A549 treated with AZD2906 at 1 μM for 4 hours (cell line): ENCODE measurements at places on chromosomes 4 and X. TPM values are rescaled to one million over a fixed set of nuclear protein-coding genes. Genes with fewer than 3 reads are reported as not detected.

SPP1 gene
- 138 to 201 TPM (median 160 TPM) in 5 replicates for total RNA-seq

CFP gene
- total RNA-seq = 0.24 to 0.71 TPM (median 0.53 TPM) in 5 replicates

CXorf49 gene
- total RNA-seq = not detected in 5 replicates

HTATSF1 gene
- total RNA-seq = 47.8 to 67.6 TPM (median 52.3 TPM) in 5 replicates

SCARB2 gene
- 42.3 to 57.2 TPM (median 48.3 TPM) in 5 replicates for total RNA-seq

PNMA3 gene
- total RNA-seq = 0.17 to 0.38 TPM (median 0.22 TPM) in 5 replicates

BRS3 gene
- not detected in 5 replicates for total RNA-seq

TMSB15A gene
- total RNA-seq = 0.33 to 0.81 TPM (median 0.56 TPM) in 5 replicates

SLC25A53 gene
- 3.2 to 4.2 TPM (median 3.4 TPM) in 5 replicates for total RNA-seq

SHISA3 gene
- total RNA-seq = 0.05 to 0.08 TPM (median 0.07 TPM) in 3 of 5 replicates, not detected in the others

ADRA2C gene
- total RNA-seq = 5.9 to 11.0 TPM (median 10.6 TPM) in 5 replicates

MAGEA4 gene
- total RNA-seq = not detected in 5 replicates

SSX1 gene
- total RNA-seq = 0.09 TPM in 1 of 5 replicates, not detected in the others
